Activated CD8-positive, alpha-beta T cell treated with anti-CD3 and anti-CD28 coated beads, Interleukin-2, amount 10 ng/mL, durations not matched to agents 7 days and 5 days (primary cell): ENCODE measurements at places on chromosomes 6 and 20.

DNA sequence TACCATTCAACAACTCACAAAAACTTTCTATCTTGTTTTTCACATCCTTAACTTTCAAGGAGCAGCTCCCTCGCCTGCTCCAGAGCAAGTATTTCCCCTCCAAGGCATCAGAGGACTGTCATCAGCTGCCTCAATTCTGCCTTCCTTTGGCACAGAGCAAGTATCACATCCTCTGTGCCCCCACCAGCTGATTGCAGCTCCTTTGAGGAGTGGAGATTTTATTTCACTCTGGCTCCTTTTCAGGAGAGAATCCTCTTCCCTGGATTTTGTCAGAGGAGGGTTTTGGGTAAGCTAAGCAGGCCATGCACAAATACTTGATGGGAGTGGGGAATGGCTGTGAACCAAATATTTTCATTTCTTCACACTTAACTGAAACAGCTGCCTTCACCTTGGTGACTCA lies 610.5 kb upstream of the FLRT3 start:
- no peaks in the 10 kb centered on the region for H3K27me3 ChIP-seq
- H3K4me1 ChIP-seq, result no peaks in the 10 kb centered on the region
- no peaks in the 10 kb centered on the region for H3K36me3 ChIP-seq

GRCh38 chr6:38801305-38801704 lies 86.2 kb downstream of the DNAH8 start:
- no peaks in the 10 kb centered on the region for H3K36me3 ChIP-seq
- no peak for DNase-seq
- H3K27ac ChIP-seq, result no peak overlapping the region
- no peak overlapping the region for H3K4me3 ChIP-seq

DNA sequence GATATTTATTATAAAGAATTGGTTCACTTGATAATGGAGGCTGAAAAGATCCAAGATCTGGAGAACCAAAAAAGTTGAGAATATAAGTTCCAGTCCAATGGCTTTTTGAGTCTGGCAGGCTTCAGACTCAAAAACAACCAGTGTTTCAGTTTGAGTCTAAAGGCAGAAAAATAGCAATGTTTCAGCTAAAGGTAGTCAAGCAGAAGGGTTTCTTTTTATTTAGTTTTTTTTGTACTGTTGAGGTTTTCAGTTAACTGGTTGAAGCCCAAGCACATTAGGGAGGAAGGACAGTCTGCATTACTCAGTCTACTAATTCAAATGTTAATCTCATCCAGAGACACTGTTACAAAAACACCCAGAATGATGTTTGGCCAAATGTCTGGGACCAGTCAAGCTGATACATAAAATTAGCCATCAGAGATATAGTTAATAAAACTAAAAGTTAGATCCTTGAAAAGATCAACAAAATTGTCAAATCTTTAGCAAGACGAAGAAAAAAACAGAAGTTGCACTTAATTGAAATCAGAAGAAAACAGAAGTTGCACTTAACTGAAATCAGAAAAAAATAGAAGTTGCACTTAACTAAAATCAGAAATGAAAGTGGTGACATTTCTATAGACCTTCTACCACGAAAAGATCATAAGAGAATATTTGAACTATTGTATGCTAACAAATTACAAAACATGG lies 980.3 kb upstream of the FLRT3 start:
- no peak overlapping the region for H3K4me3 ChIP-seq
- no peaks in the 10 kb centered on the region for H3K27me3 ChIP-seq
- no peak for DNase-seq
- no peaks in the 10 kb centered on the region for H3K36me3 ChIP-seq
- no peaks in the 10 kb centered on the region for H3K4me1 ChIP-seq

DNA sequence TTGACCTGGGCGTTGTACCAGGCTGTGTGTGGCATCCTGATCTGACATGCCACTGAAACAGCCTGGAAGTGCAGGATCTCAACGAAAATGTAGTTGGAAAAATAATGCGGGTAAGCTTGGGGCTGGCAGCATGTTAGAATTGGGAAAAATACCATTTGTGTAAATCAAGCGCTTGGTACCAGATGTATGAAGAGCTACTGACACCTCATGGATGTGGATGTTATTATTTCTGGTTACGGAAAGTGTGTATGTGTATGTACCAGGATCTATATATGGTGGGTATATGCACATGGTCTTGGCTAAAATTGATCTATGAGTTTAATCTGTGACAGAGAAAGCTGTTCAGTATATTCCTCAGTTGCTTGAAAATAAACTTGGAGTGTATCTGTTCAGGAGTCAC lies 22.7 kb downstream of the HIVEP1 start:
- H3K27ac ChIP-seq, result no peak overlapping the region
- no peaks in the 10 kb centered on the region for H3K27me3 ChIP-seq
- H3K36me3 ChIP-seq, result peaks cover 41% of the 10 kb centered on the region

GRCh38 chr6:121884091-121884490 lies 448.6 kb downstream of the GJA1 start:
- H3K27ac ChIP-seq, result no peak overlapping the region
- H3K36me3 ChIP-seq, result no peaks in the 10 kb centered on the region
- no peaks in the 10 kb centered on the region for H3K4me1 ChIP-seq

DNA sequence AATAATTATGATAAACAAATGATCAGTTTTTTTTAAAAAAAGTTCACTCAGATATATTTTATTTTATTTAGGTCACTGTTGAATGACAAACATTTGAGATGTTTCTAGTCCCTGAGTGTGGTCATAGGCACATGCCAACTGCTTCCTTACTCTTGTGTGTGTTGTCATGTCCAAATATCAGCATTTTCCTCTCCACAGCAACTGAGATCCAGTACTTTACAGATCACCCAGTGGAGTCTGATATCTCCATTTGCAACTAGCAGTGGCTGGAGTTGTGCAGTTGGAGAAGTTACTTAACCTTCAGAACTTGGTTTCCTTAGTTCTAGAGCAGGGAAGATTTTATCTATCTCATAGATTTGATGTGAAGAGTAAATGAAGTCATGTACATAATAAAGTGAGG lies 101.3 kb downstream of the MYB start:
- no peaks in the 10 kb centered on the region for H3K36me3 ChIP-seq
- H3K4me1 ChIP-seq, result no peaks in the 10 kb centered on the region
- no peak for DNase-seq
- no peak overlapping the region for H3K4me3 ChIP-seq
- H3K27ac ChIP-seq, result no peak overlapping the region
